Stimulated activated CD4-positive, alpha-beta T cell treated with anti-CD3 and anti-CD28 coated beads, Interleukin-1b, Interleukin-23, amount 100 ng/mL, for 1 hour (primary cell): ENCODE measurements at places on chromosomes 11 and 22.

DNA sequence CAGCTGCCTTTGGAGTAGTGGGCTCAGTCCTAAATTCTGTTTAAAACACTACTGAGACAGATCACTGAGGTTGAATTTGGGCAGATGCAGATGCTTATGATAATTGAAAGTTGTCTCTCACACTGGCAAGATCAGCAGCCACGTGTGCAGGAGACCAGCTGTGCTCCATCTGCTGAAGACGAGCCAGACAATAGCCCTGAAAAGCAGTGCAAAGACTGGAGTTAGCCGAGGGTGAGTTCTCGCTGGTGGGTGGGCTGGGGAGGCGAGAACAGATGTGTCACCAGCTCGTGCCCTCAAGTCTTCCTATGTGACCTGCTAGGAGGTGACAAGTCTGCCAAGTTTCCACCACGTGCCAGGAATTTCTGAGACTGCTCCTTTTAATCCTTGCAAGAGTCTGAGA lies 661.3 kb upstream of the B3GAT1 start:
- no peak for DNase-seq

DNA sequence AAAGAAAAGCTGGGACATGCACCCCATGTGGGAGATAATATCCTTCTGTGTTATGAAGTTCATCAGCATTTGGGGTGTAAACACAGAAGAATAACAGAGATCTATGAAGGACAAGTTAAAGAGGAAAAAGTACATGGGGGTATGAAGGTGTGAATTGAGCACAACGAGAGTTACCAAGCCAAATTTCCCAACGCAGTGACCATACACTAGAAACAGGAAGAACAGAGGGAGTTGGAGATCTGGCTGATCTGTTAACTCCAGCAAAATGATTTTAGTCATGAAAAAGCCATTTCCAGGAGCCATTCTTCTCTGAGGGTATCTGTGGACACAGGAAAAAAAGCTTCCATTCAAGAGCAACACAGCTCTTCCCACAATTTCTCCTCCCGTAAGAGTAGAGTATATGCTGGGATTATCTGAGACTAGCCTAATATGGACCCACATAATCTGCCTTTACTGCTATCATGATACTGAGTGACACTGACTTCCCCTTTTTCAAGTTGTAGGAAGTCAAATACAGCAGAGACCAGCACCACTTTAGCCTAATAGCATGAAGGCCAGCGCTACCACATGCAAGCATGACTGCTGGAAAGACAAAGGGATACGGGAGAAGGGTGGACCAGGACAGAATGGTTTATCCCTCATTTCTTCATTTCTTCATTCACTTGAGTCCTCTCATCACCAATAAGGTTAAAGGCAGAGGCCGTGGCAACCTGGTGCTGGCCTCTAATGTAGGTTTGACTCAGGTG lies 19.6 kb upstream of the OR8D2 start:
- no peak for DNase-seq

DNA sequence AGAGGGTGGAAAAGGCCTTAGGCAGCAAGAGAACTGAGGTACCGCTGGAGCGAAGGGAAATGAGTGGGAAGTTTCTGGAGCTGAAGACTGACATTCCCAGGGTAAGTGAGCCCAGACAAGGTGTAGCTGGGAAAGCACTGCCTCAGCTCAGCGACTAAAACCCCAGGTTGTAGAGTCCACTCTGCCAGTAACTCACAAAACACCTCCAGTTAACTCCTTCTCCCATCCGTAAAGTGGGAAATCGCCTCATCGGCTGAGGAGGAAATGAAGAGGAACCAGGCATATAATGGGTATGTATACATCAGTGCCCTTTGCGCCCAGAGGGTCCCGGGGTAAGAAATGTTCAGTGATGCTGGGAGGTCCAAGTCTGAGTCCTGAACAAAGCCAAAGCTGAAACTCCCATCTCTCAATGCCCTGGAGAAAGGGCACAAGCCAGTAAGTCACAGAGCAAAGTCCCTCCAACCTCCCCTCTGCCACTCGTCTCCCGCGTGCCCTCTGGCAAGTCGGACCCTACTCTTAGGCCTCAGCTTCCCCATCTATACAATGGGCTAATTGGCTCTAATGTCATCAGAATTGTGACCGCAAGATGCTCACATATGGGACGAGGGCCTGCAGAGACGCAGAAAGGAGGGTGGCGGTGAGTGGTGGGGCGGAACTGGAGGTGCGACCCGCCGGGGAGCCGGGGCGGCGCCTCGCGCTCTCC lies 588 bp downstream of the VPS37C start:
- no peak for DNase-seq

DNA sequence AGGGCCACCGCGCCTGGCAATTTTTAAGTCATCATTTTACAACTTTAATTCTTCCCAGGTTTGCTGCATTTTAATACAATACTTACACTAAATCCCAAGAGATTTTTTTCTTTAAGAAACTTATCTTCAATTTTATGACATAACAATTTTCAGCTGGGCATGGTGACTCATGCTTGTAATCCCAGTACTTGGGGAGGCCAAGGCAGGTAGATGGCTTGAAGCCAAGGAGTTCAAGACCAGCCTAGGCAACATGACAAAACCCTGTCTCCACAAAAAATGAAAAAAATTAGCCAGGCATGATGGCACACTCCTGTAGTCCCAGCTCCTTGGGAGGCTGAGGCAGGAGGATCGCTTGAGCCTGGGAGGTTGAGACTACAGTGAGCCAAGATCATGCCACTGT lies 38.8 kb downstream of the CLDN25 start:
- no peak for DNase-seq

DNA sequence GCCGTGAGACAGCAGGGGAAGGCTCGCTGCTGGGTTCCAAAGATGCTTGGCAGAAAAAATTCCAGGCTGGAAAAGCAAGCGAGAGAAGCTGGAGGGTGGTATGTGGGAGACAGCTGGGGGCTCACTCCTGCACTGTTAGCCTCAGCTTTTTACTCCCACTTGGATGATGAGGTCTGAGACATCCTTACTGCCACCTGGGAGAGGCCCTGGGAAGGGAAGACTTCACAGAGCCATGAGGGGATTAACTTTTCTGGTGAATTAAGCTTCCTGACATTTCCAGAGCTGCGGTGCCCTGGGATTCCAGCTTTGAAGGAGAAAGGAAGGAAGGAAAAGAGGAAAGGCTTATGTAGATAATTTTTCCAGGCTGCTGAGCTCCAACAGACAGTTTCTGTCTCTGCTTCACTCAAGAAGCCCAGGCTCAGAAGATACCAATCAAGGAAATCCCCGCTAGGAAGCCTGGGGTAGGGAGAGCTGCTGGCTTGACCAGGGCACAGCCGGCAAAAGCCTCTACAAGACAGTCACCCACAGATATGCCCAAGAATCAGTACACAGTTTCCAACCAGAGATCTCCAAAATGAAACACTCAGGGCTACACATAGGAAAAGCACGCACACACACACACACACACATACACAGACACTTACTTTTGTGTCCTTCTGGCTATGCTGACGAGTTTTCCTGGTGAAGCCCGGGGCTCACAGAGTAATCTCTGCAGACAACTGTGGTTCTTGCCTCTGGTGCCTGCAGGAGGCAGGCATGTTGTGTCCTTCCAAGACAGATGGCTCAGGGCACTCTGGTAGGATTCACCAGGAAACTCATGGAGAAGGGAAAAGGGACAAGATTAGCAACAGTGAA lies 907 bp downstream of the MCHR1 start:
- no peak for DNase-seq

- DNase-seq = no peak
Measured at GRCh38 chr11:64933935-64934681, 1.6 kb downstream of the GPHA2 start.

GRCh38 chr11:65773784-65774411 lies 6.9 kb downstream of the AP5B1 start:
- no peak for DNase-seq

DNA sequence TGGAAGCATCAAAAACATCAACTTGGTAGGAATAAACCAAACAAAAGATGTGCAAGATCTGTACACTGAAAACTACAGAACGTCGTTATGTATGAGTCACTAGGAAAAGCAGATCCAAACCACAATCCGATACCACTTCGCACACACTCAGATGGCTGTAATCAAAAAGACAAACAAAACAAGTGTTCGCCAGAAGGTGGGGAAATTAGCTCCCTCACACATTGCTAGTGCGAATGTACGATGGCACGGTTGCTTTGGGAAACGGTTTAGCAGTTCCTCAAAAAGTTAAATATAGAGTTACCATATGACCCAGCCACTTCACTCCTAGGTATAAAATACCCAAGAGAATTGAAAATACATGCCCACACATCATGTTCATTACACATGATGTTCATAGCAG lies 14.8 kb upstream of the CARD10 start:
- no peak for DNase-seq

DNA sequence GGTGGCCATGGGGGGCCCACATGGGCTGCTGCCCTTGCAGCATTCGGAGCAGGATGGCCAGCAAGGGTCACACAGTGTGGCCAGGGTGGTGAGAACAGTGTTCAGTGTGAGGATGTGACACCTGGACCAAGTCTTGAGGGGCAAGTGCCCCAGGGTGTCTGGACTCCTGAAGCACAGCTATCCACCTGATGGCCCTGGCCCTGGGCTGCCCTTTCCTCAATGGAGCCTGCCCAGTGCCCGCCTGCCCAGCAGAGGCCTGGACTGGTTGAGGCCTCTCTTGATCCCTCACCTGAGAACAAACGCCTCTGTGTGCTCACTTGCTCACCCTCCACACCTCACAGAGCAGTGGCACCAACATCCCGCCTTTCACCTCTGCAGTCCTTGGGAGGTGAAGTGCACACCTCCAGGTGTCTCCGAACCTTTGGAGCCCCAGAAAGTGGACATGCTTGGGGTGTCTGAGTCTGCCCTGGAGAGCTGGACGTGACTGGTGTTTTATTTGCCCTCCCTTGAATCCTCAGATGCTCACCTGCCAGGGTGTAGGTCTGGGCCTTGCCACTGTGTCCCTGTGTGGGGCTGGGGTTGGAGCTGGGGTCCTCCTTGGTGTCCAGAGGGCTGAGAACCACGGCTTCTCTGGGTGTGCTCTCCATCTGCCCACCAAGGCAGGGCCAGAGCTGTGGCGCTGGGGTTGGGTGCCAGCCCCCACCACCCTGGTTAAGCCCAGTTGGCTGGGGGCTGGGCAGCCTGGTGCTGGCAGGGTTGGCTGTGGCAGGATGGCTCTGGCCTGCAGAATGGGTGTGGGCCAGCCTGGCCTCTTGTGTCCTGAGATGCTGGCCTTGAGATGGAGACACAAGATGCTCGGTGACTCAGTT lies 3.8 kb upstream of the MUC2 start:
- DNase-seq = no peak

GRCh38 chr11:73399159-73399590 lies 23.0 kb downstream of the RELT start:
- no peak for DNase-seq

DNA sequence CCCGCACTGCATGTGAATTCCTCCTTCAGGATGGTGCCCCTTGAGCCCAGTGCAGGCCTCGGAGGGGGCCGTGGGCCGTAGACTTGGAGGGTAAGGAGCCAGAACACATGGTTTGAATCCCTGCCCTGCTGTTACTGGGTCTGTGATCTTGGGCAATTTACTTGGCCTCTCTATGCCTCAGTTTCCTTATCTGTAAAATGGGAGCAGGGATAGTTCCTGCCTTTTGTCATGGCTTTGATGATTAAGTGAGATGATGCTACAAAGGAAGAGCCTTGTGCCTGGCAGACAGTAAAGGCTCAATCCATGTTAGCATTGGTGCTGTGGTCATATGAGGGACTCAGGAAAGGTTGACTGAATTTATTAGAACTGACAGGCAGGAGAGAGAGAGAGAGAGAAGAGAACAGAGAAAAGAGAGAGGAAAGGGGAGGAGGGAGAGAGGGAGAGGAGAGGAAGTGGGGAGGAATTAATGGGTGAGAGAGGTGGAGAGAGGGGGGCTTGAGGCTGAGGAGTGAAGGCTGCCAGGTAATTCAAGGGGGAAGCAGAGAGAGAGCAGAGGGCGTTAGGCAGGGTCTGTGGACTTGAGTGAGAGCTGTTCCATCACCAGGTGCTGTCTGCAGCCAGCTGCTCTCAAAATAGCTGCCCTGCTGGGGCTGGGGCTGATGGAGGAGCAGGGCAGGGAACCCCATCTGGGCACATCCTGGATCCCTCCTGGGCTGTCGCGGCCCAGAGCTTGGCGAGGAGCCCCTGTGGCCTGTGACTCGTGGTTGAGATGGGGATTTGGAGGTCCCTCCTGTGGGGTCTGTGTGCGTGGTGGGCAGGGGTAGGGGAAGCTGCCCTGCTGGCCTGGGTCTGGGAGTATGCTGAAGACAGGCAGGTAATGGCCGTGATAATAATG lies 44.1 kb downstream of the MCM5 start:
- DNase-seq = no peak

- no peak for DNase-seq
Measured at GRCh38 chr11:113197446-113197845, 116.9 kb upstream of the TTC12 start.

DNA sequence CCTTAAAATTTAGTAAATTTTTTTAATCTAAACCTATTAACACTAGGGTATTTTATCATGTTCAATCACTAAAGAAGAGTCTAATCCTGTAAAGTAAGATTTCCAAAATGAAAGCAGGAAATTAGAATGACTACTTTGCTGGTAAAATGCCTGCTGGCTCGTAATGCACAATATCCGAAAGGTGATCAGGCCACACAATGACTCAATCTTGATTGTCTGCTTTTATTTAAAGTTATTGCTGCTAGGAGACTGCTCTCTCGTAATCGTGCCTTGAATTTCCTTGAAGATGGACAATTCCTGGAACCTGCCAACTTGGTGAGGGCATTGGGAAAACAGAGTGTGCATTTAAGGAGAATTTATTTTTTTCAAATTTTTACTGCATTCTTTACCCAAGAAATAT lies 1786.5 kb upstream of the RAG2 start:
- DNase-seq = no peak

DNA sequence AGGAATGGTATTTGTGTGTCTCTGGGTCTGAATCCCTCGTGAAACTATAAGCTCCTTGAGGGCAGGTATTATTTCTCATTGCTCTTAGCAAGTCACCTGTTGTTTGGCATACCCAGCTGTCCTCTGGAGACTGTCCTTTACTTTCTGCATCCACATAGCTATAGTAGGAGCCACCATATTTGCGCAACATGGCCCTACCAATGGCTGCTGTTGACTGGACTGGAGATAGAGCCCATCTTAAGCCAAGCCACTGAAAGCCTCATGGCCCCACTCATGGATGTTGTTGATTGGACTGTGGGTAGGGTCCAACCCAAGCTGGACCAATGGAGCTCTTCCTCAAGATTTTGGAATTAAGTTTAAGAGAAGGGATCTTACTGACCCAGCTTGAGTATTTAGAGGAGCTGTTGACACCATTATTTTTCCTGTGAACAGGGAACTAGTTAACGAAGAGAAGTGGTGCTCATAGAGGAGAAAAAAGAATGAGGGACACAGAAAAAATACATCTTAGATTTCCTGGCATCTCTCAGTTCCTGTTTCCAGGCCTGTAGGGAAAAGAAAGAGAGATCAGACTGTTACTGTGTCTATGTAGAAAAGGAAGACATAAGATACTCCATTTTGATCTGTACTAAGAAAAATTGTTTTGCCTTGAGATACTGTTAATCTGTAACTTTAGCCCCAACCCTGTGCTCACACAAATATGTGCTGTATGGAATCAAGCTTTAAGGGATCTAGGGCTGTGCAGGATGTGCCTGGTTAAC lies 47.2 kb downstream of the LRRC74B start:
- DNase-seq = no peak

- no peak for DNase-seq
Measured at GRCh38 chr11:35635933-35636332, 17.7 kb downstream of the FJX1 start.
